ENCODE measurements at places on chromosomes 7 and 10. TPM values are rescaled to one million over a fixed set of nuclear protein-coding genes. Genes with fewer than 3 reads are reported as not detected.
A peak's percentile ranks its signal among the peaks of the same experiment; 100 is the strongest.

- no peak for DNase-seq
Observed at GRCh38 chr7:104161244-104161643, 46.6 kb downstream of the ORC5 start.

- no peak for DNase-seq
Observed at GRCh38 chr10:35752469-35753461, 110.7 kb upstream of the FZD8 start.

DNA sequence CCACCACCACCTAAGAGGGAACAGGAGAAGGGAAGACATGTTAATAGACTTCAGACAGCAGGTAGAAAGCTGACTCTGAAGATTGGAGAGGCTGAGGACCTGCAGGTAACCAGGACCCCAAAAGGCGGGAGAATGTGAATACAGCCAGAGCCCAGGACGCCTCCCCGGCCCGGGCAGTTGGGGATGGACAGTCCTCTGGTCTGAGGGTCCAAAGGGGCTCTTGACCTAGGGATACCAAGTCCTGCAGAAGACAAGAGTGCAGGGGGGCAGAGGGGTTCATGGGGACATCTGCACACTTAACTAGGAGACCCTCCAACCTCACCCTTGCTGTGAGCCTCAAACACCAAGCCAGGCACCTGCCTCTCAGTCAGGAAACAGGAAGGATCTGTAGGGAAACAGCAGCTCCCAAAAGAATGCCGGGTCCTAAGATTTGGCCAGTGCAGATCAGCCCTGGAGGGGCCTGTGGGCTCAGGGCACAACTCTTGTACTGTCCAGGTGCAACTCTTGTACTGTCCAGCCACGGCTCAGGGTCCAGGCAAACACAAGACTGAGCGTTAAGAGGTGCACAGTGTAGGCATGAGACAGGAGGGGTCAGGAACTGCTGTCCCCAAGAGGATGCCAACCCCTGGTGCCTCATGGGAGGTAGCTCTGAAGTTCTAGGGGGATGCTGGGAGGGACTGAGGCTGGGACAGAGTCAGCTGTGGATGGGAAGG, 2.3 kb upstream of the STK32C start:
- no peak for DNase-seq

GRCh38 chr10:8321990-8322389, 267.5 kb downstream of the GATA3 start:
- DNase-seq: no peak

DNA sequence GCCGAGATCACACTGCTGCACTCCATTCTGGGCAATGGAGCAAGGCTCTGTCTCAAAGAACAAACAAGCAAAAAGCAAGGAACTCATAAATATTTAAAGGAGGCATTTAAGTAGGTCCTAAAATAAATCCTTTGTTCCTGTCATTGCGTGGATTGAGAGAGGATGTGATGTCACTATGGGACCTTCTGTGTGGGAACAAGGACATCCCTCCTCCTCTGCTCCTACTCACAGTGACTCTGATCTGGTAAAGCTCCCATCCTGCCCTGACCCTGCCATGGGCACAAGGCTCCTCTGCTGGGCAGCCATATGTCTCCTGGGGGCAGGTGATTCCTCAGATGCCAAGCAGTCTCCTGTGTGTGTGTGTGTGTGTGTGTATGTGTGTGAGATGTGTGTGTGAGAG, 74.1 kb upstream of the PRSS58 start:
- no peak for DNase-seq

GRCh38 chr7:124120911-124121310, 88.0 kb upstream of the TMEM229A start:
- DNase-seq: no peak

DNA sequence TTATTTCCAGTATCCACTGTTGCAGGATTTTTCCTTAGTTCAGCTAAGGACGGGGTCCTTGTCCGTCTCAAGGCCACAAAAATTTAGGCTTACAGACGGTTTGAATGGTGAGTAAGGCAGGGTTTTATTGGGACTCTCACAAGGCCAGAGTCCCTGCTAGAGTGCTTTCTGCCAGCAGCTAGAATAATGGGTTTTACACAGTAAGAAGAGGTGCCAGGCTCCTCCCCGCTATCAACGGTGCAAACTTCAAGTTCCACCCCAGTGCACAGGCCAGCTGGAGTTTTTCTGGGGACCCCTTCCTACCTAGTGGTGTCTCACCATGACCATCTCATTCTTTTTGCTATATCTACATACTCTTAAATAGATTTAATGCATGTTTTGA, 198.5 kb upstream of the KCTD7 start:
- DNase-seq: no peak

DNA sequence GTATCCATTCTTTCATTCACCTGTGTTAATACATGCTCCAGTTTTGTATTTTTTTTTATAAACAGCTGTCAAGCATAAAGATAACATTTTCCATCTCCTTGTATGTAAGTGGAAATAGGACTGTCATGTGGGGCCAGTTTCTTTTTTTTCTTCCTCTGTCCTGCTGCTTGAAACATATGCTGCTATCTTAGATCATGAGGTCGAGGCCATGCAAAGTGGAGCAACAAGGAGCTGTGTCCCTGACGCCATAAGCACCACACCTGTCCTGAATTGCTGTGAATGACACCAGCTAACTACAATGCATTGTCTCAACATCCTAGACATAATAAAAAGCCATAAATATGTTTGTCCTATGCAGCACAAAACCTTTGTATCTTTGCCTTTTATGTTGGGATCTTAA, 37.7 kb upstream of the SLC26A4 start:
- DNase-seq: no peak

DNA sequence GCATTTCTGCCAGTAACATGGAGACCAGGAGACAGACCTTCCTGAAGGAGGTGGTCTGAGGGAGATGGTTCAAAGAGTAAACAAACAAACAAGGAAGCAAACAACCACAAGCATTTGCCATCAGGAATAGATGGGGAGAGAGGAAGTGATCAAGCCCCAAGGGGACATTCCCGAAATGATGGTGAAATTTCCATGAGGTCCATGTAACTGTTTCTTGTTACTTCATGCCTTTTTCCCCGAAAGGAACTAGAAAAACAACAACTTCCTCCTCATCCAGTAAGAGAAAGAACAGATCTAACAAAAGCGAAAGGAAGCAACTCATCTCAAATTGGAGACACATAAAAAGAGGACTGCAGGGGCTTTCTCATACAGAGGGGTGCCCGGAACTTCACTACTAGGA, 152.5 kb upstream of the ZNF32 start:
- no peak for DNase-seq

DNA sequence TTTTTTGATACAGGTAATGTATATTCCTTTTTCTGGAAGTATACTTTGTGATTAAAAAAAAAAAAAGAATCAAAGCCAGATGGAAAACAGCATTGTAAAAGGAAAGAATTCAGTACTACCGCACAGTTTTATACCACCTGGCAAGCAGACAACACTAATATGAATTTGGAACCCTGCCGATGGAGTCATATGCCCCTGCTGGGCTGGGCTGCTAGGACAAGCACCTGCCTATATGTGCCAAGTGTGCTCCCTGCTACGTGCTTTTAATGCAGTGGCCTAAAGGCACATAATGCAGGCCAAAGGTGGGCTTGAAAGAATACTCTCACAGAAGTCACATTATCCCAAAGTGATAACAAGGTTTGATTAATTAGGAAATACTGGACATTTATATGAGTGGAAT, 29.8 kb upstream of the WAC start:
- DNase-seq: peak; percentile 7

GRCh38 chr10:72889391-72889831, 4.1 kb upstream of the OIT3 start:
- peak; percentile 25 for DNase-seq

DNA sequence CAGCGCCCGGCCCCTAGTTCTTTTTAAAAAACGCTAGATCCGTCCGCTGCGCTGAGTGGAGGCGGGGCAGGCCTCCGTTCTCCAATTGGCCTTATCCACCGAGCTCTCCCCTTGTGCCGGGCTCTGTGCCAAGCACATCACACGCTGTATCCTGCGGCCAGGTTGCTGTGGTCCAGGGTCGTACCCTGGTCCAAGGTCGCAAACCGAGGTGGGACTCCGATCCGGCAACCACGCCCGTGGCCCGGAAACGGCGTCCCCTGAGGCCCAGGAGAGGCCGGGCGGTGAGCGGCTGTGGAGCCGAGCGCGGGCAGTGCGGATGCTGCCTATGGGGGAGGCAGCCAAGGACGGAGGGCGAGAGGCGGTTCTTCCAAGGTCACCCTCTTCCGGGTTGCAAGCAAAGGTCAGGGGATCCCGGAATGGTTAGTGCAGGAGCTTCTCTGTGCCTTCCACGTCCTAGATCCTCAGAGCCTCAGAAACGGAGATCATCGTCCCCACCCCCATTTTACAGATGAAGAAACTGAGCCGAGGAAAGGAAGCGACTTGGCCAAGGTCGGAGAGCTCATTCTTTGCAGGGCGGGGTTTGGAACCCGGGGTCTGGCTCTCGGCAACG, 72.4 kb upstream of the LRRC4 start:
- peak; percentile 60 for DNase-seq

DNA sequence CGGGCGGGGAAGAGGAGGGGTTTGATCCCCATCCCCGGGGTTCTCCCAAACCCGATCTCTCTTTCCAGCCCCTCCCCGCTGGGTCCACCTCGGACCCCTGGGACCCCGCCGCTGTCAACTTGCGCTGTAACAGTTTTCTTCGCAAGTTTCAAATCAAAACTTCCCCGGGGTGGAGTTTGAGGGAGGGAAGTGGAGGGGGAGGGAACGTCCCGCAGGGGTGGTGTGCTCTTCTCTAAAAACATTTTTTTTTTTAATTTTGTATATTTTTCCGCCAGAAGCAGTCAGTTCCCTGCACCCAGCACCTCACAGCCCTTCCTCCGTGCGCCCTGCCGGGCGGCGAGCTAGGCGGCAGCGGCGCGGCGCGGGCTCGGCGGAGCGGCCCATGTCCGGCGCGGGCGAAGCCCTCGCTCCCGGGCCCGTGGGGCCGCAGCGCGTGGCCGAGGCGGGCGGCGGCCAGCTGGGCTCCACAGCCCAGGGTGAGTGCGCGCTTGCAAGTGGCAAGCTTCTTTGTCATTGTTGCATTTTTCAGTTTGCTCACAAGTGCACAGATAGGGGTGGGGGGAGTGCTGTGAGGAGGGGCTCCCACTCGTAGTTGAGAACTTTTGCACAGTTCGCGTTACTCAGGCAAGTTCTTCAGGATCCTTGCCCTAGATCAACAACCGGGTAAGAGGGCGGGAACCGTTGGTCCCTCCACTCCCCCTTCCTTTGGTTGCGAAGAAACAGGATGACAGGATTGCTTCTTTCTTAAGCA, 933 bp downstream of the MDFIC start:
- DNase-seq: peak; percentile 81

DNA sequence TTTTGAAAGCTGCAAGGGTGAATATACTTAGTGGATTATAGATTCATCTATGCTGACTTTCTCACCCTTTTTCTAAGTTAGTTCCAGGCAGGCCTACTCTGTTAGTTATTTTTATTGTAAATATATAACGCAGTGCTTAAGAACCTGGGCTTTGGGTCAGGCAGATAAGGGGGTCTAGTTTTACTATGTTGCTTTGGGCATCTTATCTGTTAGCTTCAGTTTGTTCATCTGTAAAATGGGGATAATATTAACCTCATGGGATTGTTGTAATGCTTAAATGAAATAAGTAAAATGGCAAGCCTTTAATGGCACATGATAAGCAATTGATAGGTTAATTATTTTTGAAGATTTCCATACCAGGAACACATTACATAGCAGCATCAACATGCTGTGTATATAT, 79.5 kb downstream of the ST7 start:
- no peak for DNase-seq

- no peak for DNase-seq
Observed at GRCh38 chr7:37285706-37286453, 162.8 kb downstream of the ELMO1 start.

GRCh38 chr7:49255054-49255453, 330.7 kb downstream of the CDC14C start:
- peak; percentile 3 for DNase-seq

DNA sequence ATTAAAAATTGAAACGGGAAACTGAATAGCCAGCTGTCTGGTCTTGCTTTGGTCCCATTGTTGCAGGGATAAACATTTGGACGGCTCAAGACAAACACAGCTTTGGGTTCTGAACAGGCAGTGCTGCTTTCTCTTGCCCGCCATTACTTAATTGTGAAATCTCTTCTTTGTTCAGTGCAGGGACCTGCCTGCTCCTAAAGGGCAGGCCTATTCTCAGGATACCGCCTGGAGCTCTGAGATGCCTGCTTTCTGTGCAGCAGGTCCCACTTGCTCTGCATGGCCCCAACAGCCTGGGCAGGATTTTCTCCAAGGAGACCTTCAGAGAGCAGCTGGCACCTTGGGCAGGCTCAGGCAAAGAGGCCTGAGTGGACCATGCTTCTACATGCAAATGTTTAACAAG, 237.6 kb downstream of the KCNMA1 start:
- no peak for DNase-seq

DNA sequence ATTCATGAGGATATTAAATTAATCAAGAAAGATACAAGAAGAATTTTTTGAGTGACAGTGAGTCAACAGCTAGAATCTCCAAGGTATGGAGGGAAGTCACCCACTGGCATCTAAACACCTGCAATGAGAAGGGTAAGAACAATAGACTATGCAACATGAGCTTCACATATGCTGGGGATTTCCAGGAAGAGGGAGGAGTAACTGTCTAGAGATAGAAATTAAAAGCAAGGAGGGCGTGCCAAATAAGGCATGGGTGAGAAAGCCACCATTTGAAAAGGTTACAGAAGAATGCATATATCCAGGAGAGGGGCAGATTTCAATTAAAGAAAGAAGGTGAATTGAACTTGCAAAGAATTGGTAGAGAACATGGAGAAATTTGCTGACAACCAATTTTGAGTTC, 365.7 kb downstream of the GPR37 start:
- DNase-seq: no peak

DNA sequence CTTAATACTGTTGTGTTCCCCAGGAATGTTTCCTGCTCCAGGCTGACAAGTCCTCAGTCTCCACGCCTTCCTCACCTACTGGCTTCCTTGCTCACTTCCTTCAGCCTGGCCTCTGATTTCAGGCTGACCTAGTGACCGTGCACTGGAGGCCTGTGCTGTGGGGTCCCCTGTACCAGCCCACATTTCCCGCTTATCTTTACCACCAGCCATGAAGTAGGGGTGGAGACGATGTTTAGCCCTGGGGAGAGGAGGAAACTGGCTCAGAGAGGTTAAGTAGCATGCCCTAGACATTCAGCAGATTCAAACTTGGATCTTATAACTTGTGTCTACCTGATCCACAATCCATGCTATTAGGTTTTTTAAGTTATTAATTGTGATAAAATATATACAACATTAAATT, 4.8 kb upstream of the ZNF488 start:
- DNase-seq: no peak

- no peak for DNase-seq
Observed at GRCh38 chr7:112162142-112162766, 43.9 kb downstream of the DOCK4 start.

Gene CLEC2L
- polyA plus RNA-seq: not detected

Gene SYT15
- polyA plus RNA-seq: 2.3 TPM

Gene CHN2
- polyA plus RNA-seq: 1.4 TPM

Gene TUBB8
- polyA plus RNA-seq: not detected

Gene HHEX
- 0.10 TPM for polyA plus RNA-seq

Gene SPDYE1
- polyA plus RNA-seq: 0.60 TPM

Gene TUBAL3
- not detected for polyA plus RNA-seq

Gene OR9A2
- not detected for polyA plus RNA-seq

Data from GM23248 (cell line).